ENCODE measurements at places on chromosomes 6 and 20.

DNA sequence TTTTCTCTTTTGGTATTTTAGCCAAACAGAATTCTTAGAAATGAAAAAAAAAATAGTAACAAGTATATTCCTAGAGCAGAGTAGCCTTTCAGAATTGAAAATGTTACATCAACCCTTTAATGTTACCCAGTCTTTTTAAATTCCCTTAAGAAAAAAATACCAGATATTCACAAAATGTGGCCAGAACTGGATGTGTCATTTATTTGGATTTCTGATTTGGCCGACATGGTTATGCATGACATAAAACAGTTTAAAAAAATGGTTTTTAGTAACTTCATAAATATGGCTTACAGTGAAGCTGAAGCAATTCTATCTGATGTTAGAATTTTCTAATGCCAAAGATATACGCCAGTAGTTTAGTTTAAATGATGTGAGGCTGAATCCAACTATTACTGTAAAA is 112.0 kb downstream of the ATXN1 start:
- no peak for DNase-seq

GRCh38 chr20:36439040-36439730 is 102.1 kb upstream of the MYL9 start:
- DNase-seq, result no peak

- DNase-seq, result no peak
Observed at GRCh38 chr6:32936239-32937152, 4.3 kb downstream of the HLA-DMB start.

GRCh38 chr6:40160826-40161225 is 226.6 kb upstream of the MOCS1 start:
- no peak for DNase-seq

DNA sequence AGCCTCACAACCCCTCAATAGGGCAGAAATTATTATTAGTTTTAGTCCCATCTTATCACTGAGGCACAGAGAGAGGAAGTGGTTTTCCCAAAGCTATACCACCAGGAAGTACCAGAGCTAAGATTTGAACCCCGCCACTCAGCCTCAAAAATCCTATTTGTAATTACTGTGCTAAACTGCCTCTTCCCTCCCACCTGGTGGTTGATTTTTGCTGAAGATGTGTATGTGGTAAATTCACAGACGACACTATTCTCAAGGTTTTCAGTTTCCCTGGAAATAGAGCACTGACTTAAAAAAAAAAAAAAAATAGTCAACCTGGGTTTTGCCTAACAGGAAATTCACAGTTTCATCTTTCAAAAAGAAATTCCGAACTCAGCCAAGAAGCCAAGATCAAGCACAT is 57.9 kb downstream of the TSHZ2 start:
- DNase-seq, result no peak

DNA sequence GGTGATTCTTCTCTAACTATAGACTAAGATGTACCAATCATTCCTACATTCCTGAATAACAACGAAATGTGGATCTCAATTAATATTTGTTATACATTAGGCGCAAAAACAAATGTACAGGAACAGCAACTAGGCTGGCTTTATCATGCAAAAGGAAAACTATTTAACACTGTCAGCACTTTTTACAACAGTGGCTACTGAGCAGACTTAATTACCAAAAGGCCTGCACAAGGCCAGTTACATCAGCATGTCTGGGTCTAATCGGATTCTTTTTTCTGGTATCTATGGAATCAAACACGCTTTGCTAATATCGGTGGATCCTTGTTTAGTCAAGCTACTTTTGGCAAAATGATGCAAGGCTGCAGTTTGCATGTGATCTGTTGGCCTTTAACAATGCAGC is 176.5 kb downstream of the UBE3D start:
- no peak for DNase-seq

DNA sequence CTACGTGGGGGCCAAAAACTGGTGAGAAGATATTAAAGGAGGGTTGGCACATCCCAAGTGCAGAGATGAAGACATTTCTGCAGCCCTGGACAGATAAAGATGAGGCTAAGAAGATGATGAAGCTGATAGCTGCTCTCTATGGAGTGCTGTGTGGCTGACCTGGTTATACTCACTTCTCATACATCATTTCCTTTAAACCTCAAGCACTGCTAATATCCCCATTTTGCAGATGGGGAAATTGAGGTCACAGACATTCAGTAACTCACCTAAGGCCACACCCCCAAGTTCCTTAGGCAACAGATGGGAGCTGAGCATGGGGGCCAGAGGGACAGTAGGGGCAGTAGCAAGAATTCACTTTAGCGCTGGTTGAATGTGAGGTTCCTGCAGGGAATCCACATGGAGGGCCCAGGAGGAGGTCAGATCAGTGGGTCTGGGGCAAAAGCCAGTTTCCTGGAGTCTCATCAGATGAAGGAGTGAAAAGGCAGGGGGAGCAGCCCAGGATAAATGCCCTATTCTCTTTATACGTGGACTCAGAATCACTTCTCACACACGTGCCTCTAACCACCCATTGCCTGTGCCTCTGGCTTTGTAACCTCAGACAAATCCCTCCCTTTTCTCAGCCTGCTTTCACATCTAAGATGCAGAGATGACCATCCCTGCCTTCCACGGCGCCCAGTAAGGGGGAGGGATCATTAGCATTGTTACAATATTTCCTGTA is 125.8 kb downstream of the NFATC2 start:
- no peak for DNase-seq

DNA sequence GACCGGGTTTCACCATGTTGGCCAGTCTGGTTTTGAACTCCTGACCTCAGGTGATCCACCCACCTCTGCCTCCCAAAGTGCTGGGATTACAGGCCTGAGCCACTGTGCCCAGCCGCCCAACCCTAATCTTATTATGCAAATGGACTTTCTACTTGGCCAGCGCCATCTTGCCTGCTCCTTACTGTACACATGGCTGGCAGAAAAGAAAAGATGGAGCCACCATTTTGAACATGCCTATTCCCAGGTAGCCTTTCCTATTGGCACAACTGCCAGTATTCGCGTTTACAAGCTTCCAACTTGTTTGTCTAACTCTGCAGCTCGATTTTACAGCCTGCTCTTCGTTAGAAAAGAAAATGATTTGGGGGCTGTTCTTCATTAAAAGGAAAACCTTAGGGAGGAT is 84.3 kb downstream of the WDR27 start:
- no peak for DNase-seq

DNA sequence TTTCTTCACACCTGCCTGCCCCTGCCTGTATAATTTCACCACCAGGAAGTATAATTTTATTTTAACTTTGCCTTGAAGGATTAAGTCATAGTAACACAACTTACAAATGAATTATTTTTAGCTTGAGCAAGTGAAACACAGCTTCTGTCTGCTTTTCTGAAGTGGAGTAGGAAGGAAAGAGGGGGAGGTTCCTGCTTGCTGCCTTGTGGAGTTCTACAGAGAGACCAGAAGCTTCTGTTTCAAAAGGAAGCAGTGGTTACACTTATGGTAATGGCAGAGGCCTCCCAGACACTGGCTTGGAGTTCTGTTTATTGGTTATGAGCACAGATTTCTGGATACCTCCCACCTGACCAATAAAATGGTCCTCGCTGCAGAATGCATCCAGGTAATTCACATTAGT is 159.6 kb downstream of the TMEM200A start:
- no peak for DNase-seq

GRCh38 chr6:84346372-84346771 is 118.9 kb upstream of the CEP162 start:
- no peak for DNase-seq

DNA sequence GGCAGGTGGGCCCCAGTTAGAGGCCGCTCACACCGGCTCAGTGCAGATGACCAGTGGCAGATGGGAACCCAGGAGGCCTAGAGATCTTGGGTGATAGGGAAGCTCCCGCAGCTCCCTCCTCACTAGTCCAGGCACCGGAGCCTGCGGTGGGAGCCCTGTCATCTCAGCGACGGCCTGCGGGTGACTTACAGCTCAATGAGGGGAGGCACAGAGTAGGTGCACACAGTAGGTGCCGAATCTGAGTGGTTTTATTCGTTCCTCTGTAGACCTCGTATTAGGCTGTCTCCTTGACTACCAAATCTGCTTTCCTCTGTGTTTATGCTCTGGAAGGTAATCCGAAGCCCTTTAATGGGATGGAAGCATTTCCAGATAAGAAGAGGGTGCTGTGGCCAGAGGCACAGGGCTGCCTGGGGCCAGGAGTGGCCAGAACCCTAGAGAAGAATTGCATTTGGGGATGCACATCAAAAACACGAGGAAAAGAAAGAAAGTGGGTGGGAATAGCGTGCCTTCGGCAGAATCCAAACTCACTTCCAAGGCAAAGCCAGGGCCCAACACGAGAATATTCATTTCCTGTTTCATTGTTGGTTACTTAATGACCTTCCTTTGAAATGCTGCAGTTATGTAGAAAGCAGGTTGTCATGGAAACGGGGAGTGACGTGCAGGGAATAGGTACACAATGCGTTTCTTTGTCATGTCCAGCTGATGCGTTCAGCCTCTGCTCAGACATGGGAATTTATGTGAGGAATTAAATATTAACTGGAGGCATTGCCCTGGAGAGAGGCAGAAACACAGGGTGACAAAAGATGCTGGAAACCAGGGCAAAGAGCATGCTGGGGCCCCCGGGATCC is 24.7 kb downstream of the MYT1 start:
- no peak for DNase-seq

- no peak for DNase-seq
Observed at GRCh38 chr6:152398316-152398715, 238.8 kb downstream of the SYNE1 start.

GRCh38 chr6:30260036-30260504 is 46.9 kb upstream of the TRIM26 start:
- DNase-seq, result no peak

- DNase-seq, result no peak
Observed at GRCh38 chr20:24651171-24651975, 181.9 kb downstream of the SYNDIG1 start.

- no peak for DNase-seq
Observed at GRCh38 chr6:163395122-163395830, 19.2 kb upstream of the QKI start.

All from cortex of kidney (tissue), 1 donor.